ENCODE measurements at places on chromosomes 16 and 17.

DNA sequence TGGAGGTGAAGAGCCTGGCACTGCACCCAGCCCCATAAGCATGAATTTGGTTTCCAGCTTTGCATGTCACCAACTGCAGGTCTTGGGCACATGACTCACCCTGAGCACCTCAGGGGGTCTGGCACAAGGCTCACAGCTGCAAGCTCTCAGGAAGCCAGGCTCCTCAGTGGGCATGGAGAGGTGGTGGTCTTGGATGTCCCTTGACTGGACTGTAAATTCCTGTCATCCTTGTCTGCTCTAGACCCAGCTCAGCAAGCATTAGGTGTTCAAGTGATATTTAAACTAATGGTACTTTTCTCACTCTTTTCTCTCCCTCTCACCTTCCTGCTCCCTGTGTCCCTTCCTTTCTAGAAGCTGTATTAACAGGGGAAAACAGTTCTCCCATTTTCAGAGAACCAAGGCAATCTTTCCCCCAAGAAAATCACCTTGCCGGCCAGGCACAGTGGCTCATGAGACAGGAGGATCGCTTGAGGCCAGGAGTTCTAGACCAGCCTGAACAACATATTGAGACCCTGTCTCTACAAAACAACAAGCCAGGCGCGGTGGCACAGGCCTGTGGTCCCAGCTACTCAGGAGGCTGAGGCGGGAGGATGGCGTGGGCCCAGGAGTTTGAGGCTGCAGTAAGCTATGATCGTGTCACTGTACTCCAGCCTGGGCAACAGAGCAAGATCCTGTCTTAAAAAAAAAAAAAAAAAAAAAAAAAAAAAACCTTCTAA, 5.1 kb upstream of the KIFC3 start:
- DNase-seq, result no peak

GRCh38 chr17:74603037-74603635, 11.1 kb upstream of the CD300LD start:
- DNase-seq, result no peak

- DNase-seq, result no peak
These were observed 44.9 kb upstream of the TANGO6 start for GRCh38 chr16:68798398-68798797.

DNA sequence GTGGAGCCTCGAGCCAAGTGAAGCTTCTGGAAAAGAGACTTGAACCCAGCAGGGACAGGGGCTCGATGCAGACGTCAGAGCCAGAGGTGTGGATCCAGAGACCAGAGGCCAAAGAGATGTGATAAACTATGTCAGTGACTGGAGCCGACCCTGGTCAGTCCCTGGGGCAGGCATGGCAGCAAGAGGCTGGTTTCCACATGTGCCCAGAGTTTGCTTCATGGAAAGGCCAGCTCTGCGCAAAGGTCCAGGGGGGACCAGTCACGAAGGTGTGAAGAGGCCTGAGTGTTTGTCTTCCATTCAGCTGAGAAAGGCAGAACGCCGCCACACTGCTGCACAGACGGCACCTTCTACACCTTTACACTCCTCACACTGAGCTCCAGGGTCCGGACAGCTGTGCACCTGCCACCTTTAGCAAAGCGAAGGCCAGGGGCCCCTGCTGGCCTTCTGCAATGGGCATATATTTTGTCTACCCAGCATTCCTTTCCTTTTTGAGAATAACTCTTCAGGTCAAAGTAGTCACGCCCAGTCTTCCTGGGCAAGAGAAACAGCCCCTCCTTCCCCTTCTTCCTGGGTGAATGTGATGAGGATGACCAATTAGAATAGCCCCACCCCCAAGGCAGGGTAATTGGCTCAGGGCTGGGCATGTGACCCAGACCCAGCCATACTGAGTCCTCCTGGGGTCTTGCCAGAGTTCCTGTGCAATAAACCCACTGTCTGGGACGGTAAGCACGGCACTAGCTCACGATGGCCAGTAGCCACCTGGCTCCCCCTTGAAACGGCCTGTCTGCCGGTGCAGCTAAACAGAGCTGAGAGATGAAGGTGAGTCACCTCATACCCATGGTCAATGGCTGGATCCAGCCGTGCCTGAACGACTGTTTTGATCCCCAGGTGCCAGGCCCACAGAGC, 2.3 kb upstream of the RPH3AL start:
- no peak for DNase-seq

- DNase-seq, result no peak
These were observed 740 bp upstream of the SLC5A10 start for GRCh38 chr17:18950944-18951905.

GRCh38 chr16:68242926-68243858, 2.0 kb upstream of the PLA2G15 start:
- no peak for DNase-seq

DNA sequence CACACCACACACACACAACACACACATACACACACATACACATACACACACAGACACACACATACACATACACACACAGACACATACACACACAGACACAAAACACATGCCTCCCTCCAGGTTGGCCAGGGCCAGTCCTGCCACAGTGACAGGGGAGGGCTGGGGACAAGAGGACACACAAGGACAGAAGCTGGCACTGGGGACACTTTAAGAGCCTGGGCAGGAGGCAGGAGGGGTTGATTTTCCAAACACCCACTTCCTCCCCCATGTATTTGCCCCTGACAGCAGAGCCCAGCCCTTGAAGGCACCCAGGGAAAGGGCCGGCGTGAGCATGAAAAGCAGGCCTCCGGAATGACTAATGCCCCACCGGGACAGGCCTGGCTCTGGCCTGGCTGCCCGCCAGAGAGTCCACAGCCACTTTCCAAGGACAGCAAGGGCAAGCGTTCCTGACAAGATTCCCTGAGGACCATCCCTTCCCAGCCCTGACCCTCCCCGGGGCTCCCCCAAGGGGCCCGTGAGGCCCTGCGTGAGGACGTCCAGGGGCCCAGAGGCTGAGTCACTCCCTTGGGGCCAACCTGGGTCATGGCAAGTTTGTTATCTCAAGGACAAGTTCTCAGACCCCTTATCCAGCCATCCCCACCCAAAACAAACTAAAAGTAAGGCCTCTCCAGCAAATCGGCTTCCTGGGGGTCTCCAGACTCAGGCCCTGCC, 235.6 kb downstream of the ZNF423 start:
- no peak for DNase-seq

DNA sequence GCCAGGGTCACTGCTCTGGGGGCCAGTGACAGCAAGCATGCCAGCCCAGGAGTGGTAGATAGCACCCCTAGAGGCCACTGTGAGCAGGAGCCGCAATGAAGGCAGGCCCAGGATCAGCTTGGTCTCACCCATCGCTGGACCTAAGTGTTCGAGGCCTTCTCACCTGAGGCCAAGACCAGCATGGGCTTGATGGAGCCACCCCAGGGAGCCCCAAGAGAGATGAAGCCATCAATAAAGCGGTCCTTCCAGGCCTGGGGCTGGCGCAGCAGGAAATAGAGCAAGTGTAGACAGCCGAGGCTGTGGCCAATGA, 1.8 kb downstream of the LCAT start:
- no peak for DNase-seq
